ENCODE measurements at places on chromosomes 16 and 17.

GRCh38 chr16:58393138-58393504 lies 850 bp downstream of the GINS3 start:
- no peak for DNase-seq

- DNase-seq = no peak
Measured at GRCh38 chr16:10978871-10979446, 34.6 kb downstream of the CLEC16A start.

GRCh38 chr17:37417852-37418251 lies 11.2 kb downstream of the TADA2A start:
- no peak for DNase-seq

DNA sequence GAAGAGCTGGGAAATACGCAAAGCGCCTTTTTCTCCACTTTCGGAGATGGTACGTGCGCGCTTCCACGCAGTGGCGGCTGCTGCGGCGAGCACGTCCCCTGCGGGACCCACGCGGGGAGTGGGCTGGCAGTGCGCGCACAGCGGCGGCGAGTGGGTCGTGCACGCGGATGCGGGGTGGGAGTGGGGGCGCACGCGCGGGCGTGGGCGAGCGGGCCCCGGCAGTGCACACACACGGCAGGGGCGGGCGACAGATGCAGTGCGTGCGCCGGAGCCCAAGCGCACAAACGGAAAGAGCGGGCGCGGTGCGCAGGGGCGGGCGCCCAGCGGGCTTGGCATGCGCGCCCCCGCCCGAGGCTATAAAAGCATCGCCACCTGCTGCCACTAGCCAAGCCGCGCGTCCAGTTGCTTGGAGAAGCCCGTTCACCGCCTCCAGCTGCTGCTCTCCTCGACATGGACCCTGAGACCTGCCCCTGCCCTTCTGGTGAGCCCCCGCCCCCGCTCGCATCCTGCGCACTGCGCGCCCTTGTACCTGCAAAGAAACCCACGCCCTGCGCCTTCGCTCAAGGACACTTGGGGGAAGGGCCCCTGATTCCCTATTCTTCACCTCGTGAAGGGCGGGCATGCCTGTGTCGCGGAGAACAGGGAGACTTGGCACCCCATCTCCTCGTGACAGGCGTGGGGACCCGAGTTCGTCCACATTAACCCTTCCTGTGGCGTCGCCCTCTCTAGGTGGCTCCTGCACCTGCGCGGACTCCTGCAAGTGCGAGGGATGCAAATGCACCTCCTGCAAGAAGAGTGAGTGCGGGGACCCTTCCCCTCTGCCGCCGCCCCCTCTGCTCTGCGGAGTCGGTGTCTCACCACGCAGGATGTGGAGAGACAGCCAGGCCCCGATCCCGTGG lies at the start of gene MT3:
MT3 (plus strand) TSS at position 388 of the 899 bp plus-strand sequence; CDS start at position 451, 63 bp downstream.
- DNase-seq = no peak

GRCh38 chr16:72913551-72913950 lies 134.4 kb downstream of the ZFHX3 start:
- no peak for DNase-seq

GRCh38 chr16:88430185-88430523 lies 22.9 kb upstream of the ZFPM1 start:
- DNase-seq = no peak

- DNase-seq = no peak
Measured at GRCh38 chr17:53635444-53635843, 187.3 kb upstream of the KIF2B start.

GRCh38 chr16:2008009-2008526 lies 1.6 kb downstream of the ZNF598 start:
- no peak for DNase-seq

GRCh38 chr16:84614968-84615813 lies 2.7 kb downstream of the COTL1 start:
- no peak for DNase-seq

DNA sequence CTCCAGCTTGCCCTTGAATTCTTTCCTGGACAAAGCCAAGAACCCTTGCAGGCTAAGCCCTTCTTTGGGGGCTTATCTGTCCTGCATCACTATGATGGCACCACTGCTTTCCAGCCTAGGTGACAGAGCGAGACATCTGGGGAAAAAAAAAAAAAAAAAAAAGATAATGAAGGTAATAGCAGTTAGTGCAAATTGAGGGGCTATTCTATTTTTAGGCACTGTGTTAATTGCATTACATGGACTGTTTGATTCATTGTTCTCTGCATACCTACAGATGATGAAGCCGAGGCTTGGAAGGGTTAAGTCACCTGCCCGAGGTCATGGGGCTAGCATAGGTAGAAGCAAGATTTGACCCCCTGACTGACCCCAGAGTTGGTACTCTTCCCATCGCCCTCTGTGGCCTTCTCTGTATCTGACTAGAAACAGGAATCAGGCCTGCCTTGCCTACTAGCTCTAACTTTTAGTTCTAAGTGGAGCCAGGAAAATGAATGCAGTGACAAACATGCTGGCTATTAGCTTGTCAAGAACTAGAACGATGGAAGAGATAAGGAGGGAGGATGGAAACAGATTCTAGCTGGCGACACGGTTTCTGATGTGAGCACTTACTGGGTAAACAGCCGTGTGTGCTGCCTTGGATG lies 312.1 kb downstream of the SNX29 start:
- DNase-seq = no peak

GRCh38 chr16:55832425-55832772 lies 497 bp downstream of the CES1 start:
- DNase-seq = no peak

DNA sequence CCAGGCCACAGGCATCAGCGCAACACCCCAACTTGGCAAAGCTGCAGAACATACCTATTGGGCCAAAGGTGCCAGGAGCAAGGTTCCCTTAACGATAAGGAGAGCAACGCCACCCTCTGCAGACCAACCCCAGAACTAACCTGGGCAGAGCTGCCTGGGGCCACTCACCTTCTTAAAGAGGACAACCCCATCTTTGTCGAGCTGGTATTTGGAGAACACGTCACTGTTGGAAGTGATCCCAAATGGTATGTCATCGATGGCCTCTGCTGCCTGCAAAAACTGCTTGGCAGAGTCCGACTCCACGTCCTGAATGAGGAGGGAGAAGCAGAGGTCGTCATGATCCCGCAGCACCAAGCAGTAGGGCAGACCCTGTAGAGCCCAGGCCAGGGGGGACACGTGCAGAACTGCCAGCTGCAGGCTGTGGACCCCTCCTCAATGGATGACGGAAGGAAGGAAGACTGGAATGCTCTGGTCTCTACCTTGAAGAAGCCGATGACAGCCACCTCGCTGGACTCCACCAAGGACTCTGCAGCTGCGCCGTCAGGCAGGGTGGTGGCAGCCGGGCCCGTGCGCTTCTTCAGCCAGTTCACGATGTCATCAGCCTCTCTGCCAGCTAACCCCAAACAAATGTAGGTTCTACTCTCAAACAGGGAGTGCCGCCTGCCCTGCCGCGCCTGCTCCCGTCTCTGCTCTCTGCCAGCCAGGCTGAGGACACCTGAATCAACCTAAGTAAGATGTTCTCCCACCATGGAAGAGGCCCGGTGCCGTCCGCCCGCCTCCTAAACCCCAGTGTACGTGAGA lies 5.2 kb downstream of the P4HB start:
- no peak for DNase-seq

DNA sequence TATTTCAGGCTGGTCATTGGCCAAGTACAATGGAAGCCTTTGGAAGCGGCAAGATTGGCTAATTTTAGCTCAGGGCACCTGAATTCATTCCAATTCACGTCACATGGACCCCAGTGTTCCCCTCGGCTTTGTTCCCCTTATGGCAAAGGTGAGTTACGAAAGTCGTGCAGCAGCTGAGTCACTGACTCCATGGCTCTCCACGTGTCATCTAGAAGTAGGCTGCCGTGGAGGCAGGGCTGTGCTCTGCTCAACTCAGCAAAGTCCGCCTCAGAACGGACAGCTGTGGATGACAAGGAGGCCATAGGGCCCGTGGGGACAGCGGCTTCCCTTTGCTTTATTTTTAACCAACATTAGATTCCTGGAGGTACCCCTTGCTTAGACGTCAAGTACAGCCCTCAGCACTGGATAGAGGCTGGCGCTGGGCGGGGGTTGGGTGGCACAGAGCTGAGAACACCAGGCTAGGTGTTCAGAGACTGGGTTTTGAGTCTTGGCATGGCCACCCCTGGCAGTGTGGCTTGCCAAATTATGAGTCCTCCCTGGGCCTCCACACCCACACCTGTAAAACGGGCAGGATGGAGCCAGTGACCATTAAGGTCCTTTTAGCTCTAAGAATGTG lies 23.6 kb downstream of the ADAD2 start:
- DNase-seq = no peak

DNA sequence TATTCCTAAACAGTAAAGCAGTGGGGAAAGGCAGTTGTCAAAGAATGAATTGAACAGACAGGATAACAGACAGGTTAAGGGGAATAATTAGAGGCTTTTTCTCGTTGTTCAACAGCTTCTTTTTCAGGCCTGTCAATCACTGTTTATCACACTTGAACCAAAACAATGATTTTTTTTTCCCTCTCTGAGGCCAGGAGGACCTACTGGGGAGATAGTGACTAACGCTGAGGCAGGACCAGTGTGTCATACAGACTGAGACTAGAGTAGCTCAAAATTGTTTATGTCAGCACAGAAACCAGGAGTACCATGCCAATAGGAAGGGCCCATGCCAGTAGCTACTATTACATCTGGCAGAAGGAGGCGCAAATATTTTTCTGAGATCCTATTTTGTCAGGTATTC lies 41.3 kb upstream of the NLK start:
- no peak for DNase-seq

- DNase-seq = no peak
Measured at GRCh38 chr17:33234930-33235685, 58.0 kb downstream of the ASIC2 start.
